ENCODE measurements at places on chromosomes 1 and 21.

DNA sequence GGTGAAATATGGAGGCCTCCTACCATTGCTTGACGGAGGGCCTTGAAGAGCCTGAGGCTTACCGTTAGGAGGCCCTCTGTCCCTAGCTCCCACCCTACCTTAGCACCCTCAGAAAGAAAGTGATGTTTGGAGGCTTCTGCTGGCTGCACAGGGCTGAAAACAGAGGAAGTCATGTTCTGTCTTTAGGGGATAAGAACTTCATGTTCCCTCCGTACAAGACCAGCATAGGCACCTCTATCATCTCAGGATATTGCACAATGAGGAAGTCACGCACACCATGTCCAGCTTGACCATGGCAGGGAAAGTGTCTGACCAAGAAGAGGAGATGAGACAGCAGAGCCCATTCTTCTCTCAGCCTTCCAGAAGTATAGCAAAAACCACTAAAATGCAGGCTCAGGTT lies 13.8 kb downstream of the ADORA3 start:
- no peak for DNase-seq

- no peak for DNase-seq
Measured at GRCh38 chr1:235885655-235886262, 19.1 kb upstream of the LYST start.

DNA sequence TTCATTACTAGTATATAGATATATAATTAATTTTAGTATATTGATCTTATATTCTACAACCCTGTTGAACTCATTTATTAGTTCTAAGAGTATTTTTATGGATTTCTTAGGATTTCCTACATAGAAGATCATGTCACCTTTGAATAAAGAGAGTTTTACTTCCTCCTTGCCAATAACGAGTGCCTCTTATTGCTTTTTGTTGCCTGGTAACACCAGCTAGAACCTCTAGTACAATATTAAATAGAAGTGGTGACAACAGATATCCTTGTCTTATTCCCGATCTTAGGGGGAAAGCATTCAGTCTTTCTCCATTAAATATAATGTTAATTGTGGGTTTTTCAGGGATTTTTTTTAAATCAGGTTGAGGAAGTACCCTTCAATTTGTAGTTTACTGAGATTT lies 40.8 kb downstream of the WNT2B start:
- DNase-seq: no peak

DNA sequence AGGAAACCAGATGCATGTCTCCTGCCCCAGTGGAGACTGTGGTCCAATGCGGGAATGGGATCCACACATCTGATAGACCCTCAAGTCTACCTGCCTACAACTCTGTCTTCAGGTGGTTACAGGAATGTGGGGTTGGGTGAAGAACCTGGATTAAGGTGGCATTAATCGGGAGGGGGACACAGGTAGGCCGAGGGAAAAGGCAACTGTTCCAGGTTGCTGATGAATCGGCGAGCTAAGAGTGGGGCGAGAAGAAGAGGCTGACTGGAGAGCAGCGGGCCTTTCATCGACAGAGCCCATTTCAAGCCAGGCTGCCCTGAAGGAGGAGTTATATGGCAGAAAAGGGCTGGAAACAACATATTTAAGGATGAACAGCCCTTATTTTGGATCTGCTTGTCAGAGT lies 836 bp downstream of the CD2 start:
- DNase-seq: no peak

DNA sequence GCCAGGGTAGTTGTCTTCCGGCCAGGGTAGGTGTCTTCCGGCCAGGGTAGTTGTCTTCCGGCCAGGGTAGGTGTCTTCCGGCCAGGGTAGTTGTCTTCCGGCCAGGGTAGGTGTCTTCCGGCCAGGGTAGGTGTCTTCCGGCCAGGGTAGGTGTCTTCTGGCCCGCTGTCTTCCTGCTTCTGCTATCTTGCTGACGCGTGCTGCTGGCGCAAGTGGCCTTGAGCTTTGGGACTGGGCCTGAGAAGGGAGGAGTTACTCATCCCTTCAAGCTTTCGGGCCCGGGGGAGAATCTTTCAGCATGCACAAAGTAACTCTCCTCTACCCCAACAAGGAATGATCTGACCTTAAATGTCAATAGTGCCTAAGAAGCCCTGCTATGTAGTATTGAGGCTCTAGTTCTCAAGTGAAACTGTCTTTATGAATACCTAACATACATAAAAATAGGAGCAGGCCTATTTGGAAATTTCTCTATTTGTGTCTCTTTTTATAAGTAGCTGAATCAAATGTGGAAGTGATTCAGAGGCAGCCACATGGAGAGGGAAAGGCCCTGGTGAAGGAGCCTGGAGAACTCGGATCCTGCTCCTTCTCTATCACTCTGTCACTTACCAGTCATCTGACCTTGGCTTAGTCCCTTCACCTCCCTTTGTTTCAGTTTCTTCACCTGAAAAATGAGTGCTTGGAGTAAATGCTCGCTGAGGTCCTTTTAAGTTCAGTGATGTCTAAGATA lies 65.6 kb downstream of the RGL1 start:
- no peak for DNase-seq

DNA sequence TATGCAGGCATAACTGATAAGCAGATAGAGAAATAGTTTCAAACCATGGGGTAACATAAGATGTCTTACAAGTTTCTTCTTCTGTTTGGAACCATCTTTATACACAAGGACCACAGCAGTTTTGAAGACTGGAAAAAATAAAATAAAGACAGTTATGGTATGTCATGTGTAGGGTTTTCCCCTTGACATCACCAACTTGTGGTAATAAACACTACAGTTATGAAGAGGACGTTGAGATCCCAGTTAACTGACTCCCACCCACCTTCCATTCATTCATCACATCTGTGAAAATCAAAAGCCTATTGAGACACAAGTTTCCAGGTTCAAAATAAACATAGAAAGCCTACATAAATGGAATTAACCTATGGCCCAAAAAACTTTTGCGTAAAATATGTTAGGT lies 92.5 kb upstream of the KRTAP19-8 start:
- DNase-seq: no peak

DNA sequence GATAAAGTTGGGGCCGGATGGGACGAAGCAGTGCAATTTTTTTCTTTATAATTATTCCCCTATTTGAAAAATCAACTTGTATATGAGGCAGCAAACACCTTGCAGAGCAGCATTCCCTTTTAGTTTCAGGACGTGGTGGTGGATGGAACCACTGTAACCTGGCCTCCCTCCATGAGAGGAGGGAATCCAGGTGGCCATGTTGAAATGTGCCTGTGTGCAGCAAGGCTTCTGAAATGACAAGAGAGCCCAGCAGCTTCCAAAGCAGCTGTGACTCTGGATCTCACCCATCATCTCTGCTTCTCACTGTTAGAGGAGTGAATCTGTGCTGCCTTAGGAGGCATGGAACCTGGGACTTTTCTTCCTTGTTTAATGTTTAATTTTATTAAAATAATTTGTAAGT lies 42.3 kb downstream of the NFIA start:
- DNase-seq: no peak

DNA sequence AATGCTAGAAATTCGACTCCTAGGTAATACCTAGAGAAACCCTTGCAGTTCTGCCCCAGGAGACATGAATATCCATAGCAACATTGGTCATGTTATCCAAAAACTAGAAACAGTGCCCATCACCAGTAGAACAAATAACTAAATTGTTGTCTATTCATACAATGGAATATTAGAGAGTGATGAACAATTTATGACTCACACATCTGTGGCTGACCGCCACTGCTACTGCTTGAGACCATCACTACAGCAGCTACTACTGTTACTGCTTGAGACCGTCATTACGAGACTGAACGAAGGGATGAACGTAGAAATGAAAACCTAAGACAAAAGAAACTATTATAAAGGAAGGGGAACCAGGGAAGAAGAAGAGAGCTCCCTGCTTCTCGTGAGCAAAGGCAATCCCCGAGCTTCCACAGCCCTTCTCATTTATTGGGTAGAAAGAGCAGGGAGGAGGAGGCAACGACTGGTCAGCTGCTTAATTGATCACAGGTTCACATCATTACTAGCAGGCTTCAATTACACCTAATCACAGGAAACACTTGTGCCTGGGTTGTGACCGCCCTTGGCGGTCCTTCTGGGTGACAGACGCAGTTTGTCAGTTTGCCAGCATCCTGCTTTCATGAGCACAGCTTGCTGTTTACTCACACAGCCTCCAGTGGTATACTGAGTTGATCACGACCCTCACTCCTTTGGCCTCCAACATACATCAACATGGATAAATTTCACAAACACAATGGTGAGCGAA lies 14.1 kb upstream of the PADI4 start:
- no peak for DNase-seq

DNA sequence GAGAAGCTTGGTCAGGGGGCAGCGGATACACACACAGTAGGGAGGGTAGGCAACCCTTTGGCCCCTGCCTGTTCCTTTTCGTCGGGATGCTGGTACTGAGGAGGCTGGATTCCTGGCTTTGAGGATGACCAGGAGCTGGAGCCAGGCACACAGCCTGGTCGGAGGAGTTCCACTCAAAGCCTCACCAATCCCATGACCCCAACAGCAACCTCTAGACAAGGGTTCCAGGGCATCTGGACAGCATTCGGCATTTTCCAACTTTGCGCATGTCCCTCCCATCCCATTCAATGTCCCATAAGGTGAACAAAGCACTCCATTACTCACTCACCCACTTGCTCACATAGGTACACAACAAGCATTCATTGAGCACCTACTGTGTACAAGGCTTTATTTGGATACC lies 42.6 kb upstream of the HMGB4 start:
- DNase-seq: no peak

GRCh38 chr1:174189428-174190062 lies 30.2 kb downstream of the RABGAP1L start:
- DNase-seq: no peak

- no peak for DNase-seq
Measured at GRCh38 chr1:53279296-53280200, 41.2 kb upstream of the MAGOH start.

- no peak for DNase-seq
Measured at GRCh38 chr1:2972011-2972878, 49.0 kb upstream of the ACTRT2 start.
